Upper lobe of right lung (tissue), 1 donor: ENCODE measurements at places on chromosomes 12 and 14. TPM values are rescaled to one million over a fixed set of nuclear protein-coding genes. Genes with fewer than 3 reads are reported as not detected.

SLC25A47 gene
- not detected for total RNA-seq

BDKRB2 gene
- total RNA-seq = 1.5 TPM

ACYP1 gene
- total RNA-seq = 15.3 TPM

TSPAN11 gene
- total RNA-seq = 7.8 TPM

CAPZA3 gene
- total RNA-seq = not detected

RTN1 gene
- 9.6 TPM for total RNA-seq

SPX gene
- 1.7 TPM for total RNA-seq

AQP2 gene
- total RNA-seq = not detected

GRCh38 chr12:66032739-66033138 lies 97.8 kb downstream of the LLPH start:
- no peak overlapping the region for H3K27ac ChIP-seq
- H3K36me3 ChIP-seq = no peaks in the 10 kb centered on the region
- H3K27me3 ChIP-seq = no peaks in the 10 kb centered on the region
- no peak for DNase-seq
- no peak overlapping the region for H3K4me3 ChIP-seq

DNA sequence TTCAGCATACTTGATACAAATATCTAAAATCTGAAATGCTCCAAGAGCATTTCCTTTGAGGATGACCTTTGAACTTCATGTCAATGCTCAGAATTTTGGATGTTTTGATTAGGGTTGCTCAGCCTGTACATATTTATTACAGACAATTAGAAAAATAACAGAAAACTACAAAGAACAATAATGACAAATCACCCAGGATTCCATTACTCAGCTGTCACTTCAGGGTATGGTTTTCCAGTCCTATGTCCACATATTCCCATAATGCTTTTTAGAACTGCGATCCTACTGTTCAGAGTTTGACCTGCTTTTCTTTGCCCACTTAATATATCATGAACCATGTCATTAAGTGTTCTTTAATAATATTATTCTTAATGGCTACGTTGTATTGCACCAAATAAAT lies 11.4 kb downstream of the DLGAP5 start:
- no peaks in the 10 kb centered on the region for H3K27me3 ChIP-seq
- H3K4me3 ChIP-seq = no peak overlapping the region
- no peak overlapping the region for H3K27ac ChIP-seq
- no peaks in the 10 kb centered on the region for H3K4me1 ChIP-seq
- H3K36me3 ChIP-seq = no peaks in the 10 kb centered on the region
- no peak for DNase-seq

DNA sequence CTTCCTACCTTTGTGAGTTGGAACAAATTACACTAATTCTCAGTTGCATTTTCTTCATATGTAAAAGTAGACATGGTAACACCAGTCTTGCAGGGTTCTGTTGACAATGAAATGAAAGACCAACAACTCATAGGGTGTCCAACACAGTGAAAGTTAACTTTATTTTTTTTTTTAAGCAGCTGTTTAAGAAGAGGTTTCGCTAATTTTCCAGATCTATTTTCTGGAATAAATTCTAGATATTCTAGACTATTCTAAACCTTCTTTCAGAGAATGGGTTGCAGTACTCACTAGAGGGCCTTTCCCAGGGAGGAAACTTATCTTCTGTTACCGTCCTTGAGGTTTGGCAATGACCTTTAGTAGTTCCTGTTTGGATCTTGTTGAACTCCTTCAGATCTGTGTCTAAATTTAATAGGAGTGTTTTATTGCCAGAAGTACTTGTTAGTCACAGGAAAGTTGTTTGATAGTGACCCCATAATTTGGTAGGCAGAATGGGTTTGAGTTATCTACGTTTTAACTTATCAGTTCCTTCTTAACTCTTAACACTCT lies 2.8 kb upstream of the ART4 start:
- H3K27ac ChIP-seq = peak overlapping the region; percentile 48
- H3K4me1 ChIP-seq = peaks cover 39% of the 10 kb centered on the region
- no peak overlapping the region for H3K4me3 ChIP-seq
- H3K27me3 ChIP-seq = no peaks in the 10 kb centered on the region
- DNase-seq = no peak

GRCh38 chr12:3882896-3883564 lies 9.8 kb upstream of the PARP11 start:
- no peak for DNase-seq
- H3K27me3 ChIP-seq = peaks cover 20% of the 10 kb centered on the region
- no peak overlapping the region for H3K27ac ChIP-seq
- no peaks in the 10 kb centered on the region for H3K4me1 ChIP-seq
- no peaks in the 10 kb centered on the region for H3K36me3 ChIP-seq
- no peak overlapping the region for H3K4me3 ChIP-seq

GRCh38 chr14:31411218-31411727 lies 9.1 kb downstream of the HEATR5A start:
- no peak for DNase-seq
- H3K4me3 ChIP-seq = no peak overlapping the region
- no peaks in the 10 kb centered on the region for H3K36me3 ChIP-seq
- H3K27me3 ChIP-seq = no peaks in the 10 kb centered on the region
- peaks cover 29% of the 10 kb centered on the region for H3K4me1 ChIP-seq

DNA sequence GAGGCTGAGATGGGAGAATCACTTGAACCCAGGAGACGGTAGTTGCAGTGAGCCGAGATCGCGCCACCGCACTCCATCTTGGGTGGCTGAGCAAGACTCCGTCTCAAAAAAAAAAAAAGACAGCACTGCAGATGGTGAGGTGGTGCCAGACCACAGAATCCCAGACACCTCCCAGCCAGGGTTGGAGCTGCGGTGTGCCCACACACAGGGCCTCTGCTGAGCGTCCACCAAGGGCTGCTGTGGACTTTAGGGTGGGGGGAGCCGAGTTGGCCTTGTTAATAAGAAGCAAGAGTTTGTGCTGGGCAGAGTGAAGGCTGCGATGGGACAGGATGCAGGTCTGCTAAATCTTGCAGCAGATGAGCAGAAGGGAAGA lies 14.2 kb downstream of the KMT5A start:
- H3K36me3 ChIP-seq = peaks cover 84% of the 10 kb centered on the region
- H3K4me1 ChIP-seq = peaks cover 16% of the 10 kb centered on the region
- H3K27ac ChIP-seq = peak overlapping the region; percentile 42
- no peak for DNase-seq
- H3K27me3 ChIP-seq = no peaks in the 10 kb centered on the region

GRCh38 chr14:91338379-91338778 lies 79.2 kb downstream of the CCDC88C start:
- peaks cover 15% of the 10 kb centered on the region for H3K36me3 ChIP-seq
- no peak for DNase-seq
- H3K4me1 ChIP-seq = no peaks in the 10 kb centered on the region
- no peaks in the 10 kb centered on the region for H3K27me3 ChIP-seq
- H3K27ac ChIP-seq = no peak overlapping the region
- no peak overlapping the region for H3K4me3 ChIP-seq

DNA sequence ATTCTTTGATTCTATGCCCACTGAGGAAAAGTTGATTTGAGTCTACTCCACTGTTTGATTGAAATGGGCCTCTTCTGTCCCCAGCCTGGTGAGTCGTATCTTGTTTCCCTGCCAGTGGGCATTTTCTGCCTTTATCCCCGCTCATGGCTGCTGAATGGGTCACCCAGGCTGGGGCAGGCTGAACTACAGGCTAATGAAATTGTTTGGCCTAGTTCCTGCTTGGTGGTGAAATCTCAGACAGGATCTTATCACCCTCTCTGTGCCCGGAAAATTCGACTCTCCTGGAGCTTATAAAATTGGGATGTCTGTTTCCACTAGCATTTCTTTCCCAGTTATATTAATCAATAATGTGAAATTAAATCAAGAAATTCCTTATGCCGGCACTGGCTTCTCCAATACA lies 65.0 kb downstream of the CHST11 start:
- no peak for DNase-seq
- H3K27ac ChIP-seq = no peak overlapping the region
- H3K36me3 ChIP-seq = no peaks in the 10 kb centered on the region
- peaks cover 48% of the 10 kb centered on the region for H3K4me1 ChIP-seq
- H3K27me3 ChIP-seq = no peaks in the 10 kb centered on the region
- no peak overlapping the region for H3K4me3 ChIP-seq

GRCh38 chr14:75845136-75845804 lies 136.5 kb downstream of the TGFB3 start:
- no peaks in the 10 kb centered on the region for H3K36me3 ChIP-seq
- H3K4me3 ChIP-seq = no peak overlapping the region
- DNase-seq = no peak
- H3K27ac ChIP-seq = no peak overlapping the region
- peaks cover 4% of the 10 kb centered on the region for H3K4me1 ChIP-seq

DNA sequence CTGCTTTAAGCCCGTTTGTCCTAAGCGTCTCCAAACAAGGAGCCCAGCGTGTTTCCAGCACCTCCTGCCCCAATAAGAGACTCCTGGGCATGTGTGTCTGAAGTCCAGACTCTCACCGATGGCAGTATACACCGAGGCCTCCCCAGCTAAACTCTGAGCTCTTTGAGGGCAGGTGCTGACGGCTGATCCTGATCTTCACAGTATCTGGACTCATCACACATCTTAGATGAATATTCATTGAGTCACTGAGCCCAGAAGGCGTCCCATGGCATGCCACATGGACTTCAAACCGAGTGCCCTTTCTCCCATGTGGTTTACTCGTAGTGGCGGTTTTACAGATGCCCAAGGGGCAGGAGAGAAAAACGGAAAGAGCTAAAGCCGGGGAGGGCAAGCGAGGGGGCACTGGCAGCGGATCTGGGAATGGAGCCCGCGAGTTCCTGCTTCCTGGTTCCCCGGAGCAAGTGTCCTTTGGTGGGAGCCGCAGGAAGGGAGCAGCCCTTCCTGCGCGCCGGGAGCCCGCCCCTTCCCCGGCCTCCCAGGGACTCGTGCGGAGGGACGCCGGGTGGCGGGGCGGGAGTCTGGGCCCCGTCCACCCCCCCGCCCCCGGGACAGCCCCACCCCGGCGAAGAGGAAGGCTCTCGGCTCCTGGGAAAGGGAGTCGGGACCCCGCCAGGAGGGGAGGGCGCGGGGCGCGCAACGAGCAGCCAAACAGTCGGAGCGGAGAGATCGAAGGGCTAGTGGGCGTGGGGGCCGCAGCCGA lies 585 bp upstream of the TEAD4 start:
- peak; percentile 86 for DNase-seq
- peaks cover 14% of the 10 kb centered on the region for H3K4me1 ChIP-seq
- H3K36me3 ChIP-seq = no peaks in the 10 kb centered on the region
- no peaks in the 10 kb centered on the region for H3K27me3 ChIP-seq

DNA sequence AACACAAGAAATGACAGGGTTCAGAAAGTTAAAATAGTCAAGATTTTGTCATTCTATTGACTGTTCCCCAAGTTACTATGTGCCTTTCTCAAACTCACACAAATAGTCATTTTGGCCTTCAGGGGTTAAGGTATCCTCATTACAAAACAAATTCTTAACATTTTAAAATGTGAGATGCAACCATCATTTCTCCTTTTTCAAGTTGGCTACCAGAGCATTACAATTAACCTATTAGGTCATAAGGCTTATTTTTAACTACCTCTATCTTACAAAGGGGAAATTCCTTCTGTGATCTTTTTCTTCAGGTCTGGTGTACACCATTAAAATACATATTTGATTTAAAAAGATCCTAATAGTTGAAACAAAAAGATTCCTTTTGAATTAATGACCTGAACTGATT lies 61.2 kb downstream of the SLC38A1 start:
- H3K36me3 ChIP-seq = peaks cover 24% of the 10 kb centered on the region
- no peaks in the 10 kb centered on the region for H3K27me3 ChIP-seq
- H3K4me3 ChIP-seq = no peak overlapping the region
- H3K27ac ChIP-seq = no peak overlapping the region
- no peak for DNase-seq

DNA sequence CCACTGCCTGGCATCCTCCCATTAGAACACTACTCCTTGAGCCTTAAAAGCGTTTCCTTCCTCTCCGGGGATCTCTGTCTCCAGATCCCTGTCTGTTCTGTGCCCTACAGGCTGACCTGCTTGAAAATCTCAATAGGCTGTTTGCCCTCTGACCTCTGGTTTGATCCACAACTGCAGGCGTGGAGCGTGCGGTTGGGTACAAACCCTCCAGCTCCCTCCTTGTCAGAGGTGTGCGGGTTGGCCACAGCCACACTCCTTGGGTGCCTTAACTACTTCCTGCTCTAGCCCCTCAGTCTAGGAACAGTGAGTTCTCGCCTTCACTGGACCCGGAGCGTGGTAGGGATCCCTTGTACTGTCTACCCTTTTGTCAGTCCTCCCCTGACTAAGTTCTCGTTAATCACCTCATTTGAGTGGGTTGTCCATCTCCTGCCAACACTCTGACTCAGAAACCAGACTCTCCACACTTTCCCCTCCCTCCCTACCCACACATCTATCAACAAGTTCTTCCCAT lies 33.1 kb downstream of the CMKLR1 start:
- DNase-seq = no peak
- peak overlapping the region; percentile 78 for H3K27ac ChIP-seq
- H3K4me3 ChIP-seq = no peak overlapping the region
- no peaks in the 10 kb centered on the region for H3K27me3 ChIP-seq
- peaks cover 76% of the 10 kb centered on the region for H3K4me1 ChIP-seq
- no peaks in the 10 kb centered on the region for H3K36me3 ChIP-seq

GRCh38 chr14:31222834-31223233 lies 15.2 kb upstream of the HECTD1 start:
- H3K27me3 ChIP-seq = no peaks in the 10 kb centered on the region
- H3K4me1 ChIP-seq = no peaks in the 10 kb centered on the region
- no peaks in the 10 kb centered on the region for H3K36me3 ChIP-seq
- H3K27ac ChIP-seq = no peak overlapping the region
- H3K4me3 ChIP-seq = no peak overlapping the region

- no peaks in the 10 kb centered on the region for H3K36me3 ChIP-seq
- H3K4me3 ChIP-seq = no peak overlapping the region
- no peak overlapping the region for H3K27ac ChIP-seq
- no peaks in the 10 kb centered on the region for H3K4me1 ChIP-seq
These were observed 95.1 kb upstream of the COCH start for GRCh38 chr14:30779210-30779609.

DNA sequence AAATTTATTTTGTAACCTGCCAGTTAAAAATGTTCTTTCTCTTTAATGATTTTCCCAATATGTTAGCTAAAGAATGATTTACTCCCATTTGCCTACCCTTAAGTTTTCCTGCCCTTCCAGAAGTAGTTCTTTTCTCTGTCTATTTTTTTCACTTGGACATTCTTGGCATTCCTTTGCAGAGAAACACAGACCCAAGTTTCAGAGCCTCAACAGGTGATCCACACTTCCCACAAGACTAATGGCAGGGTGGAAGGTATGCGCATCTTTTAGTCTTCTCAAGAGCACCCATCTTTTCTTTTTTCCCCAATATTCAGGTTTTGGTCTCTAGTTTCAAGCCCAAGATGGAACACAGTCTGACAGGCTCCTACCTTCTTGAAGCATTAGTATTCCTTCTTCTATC lies 420.7 kb downstream of the ADAMTS20 start:
- H3K36me3 ChIP-seq = no peaks in the 10 kb centered on the region
- no peak for DNase-seq
- no peak overlapping the region for H3K27ac ChIP-seq

- peaks cover 67% of the 10 kb centered on the region for H3K27me3 ChIP-seq
- H3K36me3 ChIP-seq = no peaks in the 10 kb centered on the region
- no peak overlapping the region for H3K27ac ChIP-seq
- DNase-seq = no peak
These were observed 116.7 kb upstream of the MYL2 start for GRCh38 chr12:111037047-111037446.

DNA sequence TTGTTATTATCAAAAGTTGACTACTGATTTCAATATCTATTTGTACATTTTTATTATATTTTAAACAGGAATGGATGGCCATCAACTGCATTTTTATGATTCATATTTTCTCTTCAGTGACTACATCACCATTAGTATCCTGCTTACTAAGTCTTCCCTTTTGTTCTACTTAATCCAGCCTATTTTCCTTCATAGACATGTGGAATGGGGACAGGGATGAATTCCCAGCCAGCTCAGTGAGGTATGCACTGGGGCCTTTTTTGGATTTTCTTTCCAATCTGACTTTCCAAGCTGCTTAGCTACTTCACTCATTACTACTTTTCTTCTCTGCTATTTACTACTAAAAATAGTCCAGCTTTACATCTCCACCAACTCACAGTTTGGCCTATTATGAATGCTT lies 38.4 kb downstream of the AKAP6 start:
- H3K27ac ChIP-seq = no peak overlapping the region
- H3K27me3 ChIP-seq = no peaks in the 10 kb centered on the region
- H3K36me3 ChIP-seq = no peaks in the 10 kb centered on the region
- no peak overlapping the region for H3K4me3 ChIP-seq
